ENCODE measurements at places on chromosomes 2 and 18.

DNA sequence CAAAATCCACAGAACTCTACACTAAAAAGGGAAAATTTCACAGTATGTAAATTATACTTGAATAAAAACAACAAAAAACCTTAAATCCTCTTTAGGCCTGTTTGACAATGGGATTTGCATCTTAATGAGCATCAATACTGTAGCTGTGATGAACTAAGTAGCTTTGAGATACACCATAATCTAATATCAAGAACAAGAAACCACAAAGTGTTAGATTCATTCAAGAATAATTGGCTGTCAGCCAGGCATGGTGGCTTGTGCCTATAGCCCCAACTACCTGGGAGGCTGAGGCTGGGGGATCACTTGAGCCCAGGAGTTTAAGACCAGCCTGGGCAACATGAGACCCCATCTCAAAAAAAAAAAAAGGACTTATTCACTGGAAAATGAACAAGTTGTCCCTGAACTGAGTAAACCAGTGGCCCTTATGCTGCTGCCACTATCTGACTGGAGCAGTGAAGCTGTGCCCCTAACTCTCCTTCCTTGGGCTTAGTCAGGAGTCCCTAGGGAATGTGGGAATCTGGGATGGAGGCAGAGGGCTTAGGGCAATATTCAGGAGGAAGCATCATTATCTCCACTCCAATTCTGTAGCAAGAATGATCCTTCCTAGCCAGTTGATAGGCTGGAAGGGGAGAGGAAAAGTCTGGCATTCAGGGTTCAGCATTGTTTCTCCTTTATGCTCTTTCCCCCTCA lies 88.5 kb downstream of the PRKCE start:
- no peak for DNase-seq

GRCh38 chr2:193806088-193806774 lies 1611.5 kb upstream of the TMEFF2 start:
- no peak for DNase-seq

DNA sequence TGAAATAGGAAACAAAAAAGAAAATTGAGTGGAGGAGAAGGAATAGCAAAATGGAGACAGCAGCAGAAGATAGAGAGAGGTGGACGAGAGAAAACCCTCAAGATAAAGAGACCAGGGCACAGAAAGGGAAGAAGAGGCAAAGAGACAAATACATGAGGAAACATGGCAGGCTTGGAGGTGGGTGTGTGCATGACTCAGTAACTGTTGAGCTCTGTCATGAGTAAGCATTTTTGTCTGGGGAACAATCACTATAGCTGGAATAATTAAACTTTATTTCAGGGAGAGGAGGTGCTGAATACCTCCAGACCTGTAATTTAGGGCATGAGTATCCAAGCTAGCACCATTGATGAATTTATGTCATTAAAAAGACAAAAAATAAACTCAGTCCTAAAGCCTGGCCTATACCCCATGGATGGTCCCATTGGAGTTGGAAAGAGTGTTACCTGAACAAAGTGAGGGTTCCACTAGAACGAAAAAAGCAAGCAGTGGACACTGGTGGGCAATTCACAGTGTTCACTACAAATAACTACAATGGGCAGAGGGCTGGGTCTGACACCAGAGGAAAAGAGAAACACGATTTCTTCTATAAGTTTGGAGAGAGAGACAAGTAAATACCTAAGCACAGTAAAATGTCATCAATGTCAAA lies 145.5 kb downstream of the ADCYAP1 start:
- no peak for DNase-seq

GRCh38 chr18:62282188-62282629 lies 42.9 kb upstream of the TNFRSF11A start:
- no peak for DNase-seq

Data from activated naive CD4-positive, alpha-beta T cell (primary cell).